ENCODE measurements at places on chromosomes 11 and 22.
A peak's percentile ranks its signal among the peaks of the same experiment; 100 is the strongest.

GRCh38 chr11:2221591-2221990 lies 48.8 kb downstream of the ASCL2 start:
- DNase-seq: no peak

DNA sequence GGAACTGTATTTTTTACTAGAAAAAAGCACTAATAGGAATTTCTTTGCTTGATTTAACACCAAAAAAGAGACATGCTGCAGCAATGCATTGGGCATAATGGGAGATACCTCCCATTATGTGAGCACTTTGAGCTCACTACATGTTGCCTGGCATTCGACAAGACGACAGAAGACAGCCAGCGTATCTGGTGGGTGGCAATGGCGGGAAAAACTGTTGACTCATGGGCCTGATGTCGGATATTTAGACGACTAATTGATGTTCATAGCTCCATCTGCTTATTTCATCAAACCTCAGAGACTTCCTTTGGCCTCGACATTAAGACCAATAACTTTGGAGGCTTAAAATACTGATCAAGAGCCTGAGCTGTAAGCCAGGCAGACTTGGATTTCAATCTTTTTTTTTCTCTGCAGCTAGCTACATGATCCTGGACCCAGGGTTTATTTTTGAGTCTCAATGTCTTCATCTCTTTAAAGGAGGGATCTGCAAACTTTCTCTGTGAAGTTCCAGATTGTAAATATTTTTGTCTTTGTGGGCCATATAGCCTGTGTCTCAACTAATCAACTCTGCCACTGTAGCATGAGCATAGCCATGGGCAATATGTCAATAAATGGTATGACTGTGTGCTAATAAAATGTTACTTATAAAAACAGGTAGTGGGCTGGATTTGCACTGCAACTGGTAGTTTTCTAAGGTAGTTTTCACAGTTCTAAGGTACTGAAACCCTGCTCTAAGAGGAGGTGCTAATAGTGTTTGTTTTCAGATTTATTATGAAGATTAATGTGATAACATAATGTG lies 375.1 kb downstream of the METTL15 start:
- DNase-seq: no peak

- no peak for DNase-seq
Measured at GRCh38 chr22:23163665-23164064, 16.6 kb upstream of the BCR start.

DNA sequence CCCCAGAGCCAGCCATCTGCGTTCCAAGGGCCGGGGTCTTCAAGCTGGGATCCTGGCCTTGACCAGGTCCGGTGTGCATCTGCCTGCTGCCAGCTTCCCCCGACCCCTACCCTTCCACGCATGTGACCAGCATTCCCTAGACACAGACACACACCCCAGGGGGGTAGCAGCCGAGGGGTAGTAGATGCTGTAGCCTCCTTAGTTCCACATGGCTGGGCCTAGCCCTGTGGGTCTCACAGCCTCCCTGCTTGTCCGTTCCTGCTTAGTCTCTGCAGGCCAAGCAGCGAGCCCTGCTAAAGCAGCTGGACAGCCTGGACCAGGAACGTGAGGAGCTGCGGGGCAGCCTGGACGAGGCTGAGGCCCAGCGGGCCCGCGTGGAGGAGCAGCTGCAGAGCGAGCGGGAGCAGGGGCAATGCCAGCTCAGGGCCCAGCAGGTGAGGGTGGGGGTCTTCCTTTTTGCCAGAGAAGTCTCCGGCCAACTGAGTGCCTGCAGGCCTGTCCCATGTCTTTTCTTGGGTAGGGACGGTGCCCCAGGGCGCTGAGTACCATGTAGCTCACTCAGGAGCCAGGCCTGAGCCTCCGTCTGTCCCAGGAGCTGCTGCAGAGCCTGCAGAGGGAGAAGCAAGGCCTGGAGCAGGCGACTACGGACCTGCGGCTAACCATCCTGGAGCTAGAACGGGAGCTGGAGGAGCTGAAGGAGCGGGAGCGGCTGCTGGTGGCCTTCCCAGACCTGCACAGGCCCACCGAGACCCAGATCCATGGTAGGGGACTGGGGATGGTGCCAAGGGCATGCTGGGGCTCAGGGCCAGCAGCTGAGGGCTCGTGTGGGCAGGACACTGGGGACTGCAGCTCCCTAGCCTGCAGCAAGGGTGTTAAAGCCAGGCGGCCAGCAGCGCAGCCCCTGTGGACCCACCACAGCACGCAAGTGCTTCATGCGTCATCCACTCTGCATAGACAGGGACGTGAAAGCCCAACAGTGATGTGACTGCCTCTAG lies 13.6 kb downstream of the RNF215 start:
- no peak for DNase-seq

DNA sequence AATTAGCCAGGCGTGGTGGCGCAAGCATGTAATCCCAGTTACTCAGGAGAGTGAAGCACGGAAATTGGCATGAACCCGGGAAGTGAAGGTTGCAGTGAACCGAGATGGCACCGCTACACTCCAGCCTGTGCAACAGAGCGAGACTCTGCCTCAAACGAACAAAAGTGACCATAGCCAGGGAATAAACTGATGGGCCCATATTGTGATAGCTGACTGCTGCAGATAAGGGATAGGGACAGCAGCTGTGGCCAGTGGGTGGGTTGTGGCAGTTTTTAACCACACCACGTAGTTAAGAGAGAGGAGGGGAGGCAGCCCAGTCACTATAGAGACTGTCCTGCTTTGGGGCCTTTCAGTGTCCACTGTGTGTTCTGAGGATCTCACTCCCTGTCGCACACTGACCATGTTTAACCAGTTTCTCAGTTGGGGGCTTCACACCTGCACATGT lies 58.9 kb downstream of the PISD start:
- no peak for DNase-seq

DNA sequence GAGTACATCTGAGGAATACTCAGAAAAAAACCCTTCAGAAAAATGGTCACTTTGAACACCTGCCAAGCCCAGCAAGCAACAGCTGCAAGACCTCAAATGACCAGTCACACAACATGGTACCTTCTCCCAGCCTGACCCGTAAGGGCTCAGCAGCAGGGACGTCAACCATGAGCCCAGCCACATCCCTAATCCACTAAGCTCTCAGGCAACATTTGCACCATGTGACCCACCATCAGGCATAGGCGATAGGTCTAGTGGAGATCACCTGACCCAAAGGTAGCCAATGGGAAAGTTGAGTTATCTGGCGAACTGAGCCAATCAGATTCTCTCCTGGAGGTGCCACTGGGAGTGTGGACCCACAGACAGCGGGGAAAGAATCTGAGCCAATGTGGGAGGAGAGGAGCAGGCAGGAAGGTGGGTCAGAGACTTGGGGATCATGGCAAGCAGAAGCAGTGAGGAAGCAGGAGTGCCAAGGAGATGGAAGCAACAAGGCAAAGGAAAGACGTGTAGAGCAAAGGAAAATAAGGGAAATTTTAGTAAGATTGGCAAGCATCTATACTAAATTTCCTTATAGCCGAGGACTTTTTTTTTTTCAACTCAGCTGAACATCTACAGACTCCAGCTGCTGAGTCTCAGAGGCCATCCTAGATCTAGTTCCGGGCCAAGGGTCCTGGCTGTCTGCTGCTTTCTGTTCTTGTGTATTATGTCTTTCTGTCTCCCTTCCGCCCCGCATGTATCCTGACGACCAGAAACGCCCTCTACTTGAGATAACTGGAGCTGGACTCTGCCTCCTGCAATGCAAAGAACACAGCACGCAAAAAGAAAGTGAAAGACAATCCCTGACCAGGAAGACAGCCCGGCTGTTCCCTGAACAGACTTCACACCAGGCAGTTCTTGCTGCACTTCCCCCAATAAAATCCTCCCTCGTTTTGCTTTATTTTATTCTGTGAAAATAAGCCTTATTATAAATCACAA lies 11.0 kb upstream of the PLAAT2 start:
- no peak for DNase-seq

- peak; percentile 66 for DNase-seq
Measured at GRCh38 chr11:64233913-64234586, at the start of gene VEGFB. TSS of gene VEGFB (plus strand) at chr11:64234584. CDS start at chr11:64234834, 250 bp downstream.

GRCh38 chr11:135074397-135074998 lies 662.5 kb upstream of the B3GAT1 start:
- DNase-seq: no peak

- no peak for DNase-seq
Measured at GRCh38 chr11:113001709-113002108, 40.5 kb downstream of the NCAM1 start.

DNA sequence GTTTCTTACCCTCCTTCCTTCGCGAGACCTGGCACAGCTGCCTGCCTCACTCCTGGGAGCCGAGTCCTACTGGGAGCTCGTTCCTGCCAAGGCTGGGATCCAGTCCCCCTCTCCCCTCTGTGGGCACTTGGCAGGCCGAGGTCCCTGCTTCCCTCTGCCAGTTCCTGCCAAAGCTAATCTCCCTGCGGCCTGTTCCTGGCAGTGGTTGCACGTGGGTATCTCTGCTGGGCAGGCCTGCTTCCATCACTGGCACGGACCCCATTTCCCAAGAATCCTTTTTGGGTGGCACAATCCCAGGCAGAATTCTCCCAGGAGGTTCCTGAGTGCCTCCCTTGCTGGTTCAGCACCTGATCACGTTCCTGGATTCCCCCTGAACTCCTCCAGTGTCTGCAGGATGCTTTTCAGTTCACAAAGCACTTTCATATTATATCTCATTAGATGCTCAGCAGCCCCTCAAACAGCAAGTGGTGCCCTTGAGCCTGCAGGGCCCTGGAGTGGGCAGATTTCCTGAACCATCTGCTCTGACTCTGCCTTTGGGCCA lies 96.5 kb downstream of the RRM1 start:
- DNase-seq: no peak

- no peak for DNase-seq
Measured at GRCh38 chr11:62104816-62105653, 18.8 kb upstream of the INCENP start.

GRCh38 chr11:132977746-132978145 lies 554.6 kb downstream of the OPCML start:
- no peak for DNase-seq

DNA sequence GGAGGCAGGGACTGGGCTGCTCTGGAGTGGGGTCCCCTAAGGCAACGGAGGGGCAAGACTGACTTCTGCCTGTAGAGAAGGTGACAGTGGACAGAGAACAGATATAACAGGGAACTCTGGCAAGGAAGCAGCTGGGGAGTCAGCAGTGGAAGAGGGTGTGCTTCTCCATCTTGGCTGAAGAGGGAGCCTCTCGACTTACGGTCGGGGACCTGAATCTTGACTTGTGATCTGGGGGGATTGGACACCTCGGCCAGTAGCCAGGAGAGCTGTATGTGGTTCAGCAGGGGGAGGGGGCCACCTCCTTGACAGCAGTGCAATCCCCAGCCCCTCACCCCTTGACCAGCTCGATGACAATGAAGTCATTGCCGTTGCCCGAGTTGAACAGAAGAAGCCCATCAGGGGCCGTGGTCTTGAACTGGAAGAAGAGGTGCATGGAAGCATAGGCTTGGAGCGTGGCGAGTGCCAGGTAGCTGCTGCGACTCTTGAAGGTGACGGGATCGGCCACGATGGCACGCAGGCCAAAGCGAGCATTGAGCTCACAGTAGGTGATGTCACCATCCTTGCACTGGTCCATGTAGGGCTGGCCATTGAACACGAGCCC lies 60.0 kb downstream of the SLC22A12 start:
- DNase-seq: no peak

GRCh38 chr11:11514246-11514645 lies 107.6 kb downstream of the GALNT18 start:
- DNase-seq: no peak

- DNase-seq: no peak
Measured at GRCh38 chr11:77779935-77780334, 40.6 kb downstream of the RSF1 start.

GRCh38 chr22:42717197-42717928 lies 3.3 kb downstream of the A4GALT start:
- DNase-seq: no peak

- no peak for DNase-seq
Measured at GRCh38 chr11:57475191-57475590, 14.9 kb downstream of the RTN4RL2 start.

DNA sequence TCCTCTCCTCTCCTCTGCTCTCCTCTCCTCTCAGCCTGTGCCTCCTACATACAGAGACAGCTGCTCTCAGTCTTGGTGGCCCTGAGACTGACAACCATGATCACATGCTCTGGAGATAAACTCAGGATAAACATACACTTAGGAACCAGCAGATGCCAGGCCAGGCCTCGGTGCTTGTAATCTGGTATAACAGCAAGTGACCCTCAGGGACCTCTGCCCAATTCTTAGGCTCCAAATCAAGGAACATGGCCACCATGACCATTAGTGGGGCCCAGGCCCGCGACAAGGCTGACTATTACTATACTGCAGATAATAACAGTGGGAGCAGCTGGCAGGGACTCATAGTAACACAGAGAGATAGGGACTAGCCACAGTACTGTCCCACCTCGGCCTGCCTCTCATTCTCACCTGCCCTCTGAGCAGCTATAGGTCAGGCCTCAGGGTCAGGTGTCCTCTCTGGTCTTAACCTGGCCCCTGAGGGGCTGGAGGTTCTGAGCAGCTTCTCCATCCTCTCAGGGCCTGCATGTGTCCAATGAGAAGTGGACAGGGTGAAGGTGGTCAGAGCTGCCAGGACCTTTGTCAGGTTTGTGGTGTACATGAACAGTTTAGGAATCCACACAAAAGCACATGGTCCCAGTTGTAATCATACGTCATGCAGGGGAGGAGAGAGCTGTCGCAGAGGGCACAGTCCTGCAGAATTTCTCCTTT lies 106.1 kb downstream of the GGTLC2 start:
- no peak for DNase-seq

GRCh38 chr11:85137597-85137996 lies 489.5 kb downstream of the DLG2 start:
- no peak for DNase-seq

DNA sequence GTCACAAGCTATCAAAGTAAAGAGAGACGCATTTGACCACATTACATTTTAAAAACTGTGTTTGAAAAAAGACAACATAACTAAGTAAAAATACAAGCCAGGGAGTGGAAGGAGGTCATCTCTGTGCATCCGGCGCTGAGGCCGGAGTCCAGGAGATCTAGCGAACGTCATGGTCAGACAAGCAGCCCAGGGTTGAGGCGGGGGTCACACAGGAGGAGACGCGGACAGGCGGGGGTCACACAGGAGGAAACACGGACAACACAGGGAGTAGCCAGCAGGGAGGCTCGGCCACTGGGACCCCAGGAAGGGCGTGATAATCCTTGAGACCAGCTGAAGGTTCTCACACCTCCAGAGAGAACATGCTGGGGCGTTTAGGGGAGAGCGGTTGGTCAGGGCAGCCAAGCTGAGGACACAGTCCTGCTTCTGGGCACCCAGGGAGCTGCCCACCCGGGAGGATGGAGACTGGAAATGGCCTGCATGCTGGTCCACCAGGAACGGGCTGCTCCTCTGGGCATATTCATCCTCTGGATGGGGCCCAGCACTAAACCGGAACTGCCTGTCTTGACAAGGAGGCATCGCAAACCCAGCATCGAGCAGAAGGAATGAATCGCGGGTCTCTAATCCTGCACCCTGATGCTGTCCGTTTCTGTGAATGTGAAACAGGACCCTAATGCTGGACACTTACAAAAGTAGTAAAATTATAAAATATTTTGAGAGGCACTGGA lies 40.9 kb upstream of the MUC5AC start:
- DNase-seq: no peak

GRCh38 chr11:41789376-41789775 lies 329.9 kb upstream of the LRRC4C start:
- no peak for DNase-seq
